BE2C (cell line): ENCODE measurements at places on chromosomes 6 and 20.

GRCh38 chr6:33610067-33610466 lies 11.1 kb upstream of the ITPR3 start:
- DNase-seq: no peak

GRCh38 chr6:125821825-125822281 lies 31.1 kb downstream of the NCOA7 start:
- DNase-seq: peak; percentile 68

DNA sequence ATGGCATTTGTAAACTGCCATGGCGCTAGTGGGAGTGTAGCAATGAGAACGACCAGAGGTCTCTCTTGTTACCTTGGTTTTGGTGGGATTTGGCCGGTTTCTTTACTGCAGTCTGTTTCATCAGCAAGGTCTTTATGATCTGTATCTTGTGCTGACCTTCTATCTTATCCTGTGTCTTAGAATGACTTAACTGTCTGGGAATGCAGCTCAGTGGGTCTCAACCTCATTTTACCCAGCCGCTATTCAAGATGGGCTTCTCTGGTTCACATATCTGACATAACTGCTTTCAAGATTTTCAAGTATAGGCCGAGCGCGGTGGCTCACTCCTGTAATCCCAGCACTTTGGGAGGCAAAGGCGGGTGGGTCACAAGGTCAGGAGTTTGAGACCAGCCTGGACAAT lies 1.9 kb upstream of the SFT2D1 start:
- no peak for DNase-seq

DNA sequence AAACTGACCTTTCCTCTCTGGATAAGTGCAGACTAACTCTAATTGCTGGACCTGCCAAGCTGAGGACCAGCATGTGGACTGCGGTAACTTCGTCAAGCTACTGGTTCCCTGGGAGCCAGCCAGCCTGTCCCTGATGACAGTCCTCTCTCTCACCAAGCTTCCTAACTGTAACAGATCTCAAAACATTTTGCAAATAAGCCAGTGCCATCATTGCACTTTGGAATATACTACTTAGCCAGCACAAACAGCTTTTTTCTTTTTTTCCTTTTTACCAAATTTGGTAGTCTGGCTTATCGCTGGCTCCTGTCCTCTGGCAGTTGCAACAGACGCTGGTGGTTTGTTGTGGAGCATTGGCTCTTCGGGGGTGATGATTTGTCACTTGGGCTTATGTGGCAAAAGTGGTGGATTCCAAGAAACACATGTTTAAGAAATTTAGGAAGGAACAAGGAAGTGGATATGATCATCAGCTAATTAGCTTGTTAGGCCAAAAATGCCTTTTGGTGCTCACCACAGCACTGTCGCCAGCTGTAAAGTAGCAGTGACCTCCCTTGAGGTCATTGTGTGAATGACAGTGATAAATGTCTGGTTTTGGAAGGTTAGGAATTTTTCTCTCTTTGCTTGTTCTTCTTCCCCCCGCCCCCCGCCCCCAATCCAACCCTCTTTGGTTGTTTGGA lies 171.7 kb downstream of the CLIC5 start:
- no peak for DNase-seq

DNA sequence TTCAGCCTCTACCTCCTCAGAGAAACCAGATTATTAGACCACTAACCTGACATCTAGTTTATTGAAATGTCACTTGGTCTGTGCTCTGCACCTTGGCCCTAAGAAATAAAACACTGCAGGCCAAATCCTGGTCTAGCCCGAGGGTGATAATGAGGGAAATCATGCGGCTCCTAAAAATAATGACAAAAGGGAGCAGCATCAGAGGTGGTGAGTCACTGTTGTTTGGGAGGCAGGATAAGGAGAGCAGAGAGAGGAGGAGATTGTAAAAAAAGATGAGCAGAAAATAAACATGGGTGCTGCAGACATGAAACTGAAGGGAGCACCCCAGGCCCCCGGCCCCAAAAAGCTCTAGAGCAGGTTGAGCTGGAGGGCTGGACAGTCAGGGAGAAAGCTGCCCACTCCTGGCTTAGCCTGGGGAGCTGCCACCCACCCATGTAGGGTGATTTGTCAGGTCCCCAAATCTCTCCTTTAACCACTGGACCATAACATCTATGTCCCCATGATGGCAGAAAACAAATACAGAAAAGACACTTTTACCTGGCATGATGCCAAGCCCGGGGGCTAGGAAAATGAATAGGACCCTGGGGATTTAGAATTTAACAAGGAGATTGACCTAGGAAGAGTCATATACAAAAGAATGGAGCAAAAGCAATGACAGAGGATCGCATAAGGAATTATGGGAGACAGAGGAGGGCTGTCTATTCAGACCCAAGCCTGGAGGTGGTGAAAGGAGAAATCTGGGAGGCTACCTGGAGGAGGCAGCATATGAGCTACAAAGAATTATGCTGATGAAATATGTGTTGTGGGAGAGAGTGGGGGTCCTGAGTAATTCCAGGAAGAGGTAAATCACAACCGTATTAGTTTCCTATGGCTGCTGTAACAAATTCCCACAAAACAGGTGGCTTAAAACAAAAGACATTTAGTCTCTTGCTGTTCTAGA lies 103.7 kb downstream of the SNAP25 start:
- peak; percentile 22 for DNase-seq

- DNase-seq: peak; percentile 29
Measured at GRCh38 chr20:31543966-31544598, 29.8 kb downstream of the HM13 start.

DNA sequence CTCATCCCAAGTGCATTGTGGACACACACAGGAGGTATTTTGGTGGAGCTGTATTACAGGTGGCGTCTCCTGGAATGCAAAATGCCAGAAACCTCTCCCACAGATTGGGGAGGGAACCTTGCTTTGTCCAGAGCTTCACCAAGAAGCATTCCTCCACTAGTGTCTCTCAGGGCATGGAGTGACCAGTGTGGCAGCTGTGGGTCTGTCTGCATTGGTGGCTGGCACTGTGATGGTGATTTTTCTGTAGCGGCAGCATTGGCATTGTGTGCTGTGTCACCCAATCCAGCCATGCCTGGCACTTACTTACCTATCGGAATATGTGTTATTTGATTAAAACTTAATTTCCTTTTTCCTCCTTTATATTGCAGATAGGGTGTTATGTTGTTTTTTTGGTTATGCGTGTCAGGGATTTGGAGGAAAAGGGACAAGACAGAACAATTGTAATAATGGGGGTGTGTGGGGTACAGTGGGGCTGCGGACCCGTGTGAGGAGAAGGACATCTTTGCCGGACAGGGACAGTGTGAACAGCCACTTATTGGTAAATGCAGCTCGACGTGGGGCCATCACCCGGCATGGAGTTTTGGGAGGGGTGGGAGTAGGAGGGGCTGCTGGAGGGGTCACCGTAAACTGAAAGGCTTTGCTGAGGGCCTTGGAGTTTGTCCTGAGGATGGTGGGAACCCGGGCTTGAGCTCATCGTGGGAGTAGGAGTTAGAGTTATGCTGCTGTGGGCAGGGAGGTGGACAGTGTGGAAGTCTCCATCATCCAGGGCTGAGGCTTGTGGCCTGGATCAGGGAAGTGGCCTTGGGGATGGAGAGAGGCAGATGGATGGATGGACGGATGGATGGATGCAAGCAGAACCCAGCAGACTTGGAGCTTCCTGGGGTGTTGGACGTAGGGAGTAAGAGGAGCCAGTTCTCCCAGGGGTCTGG lies 105.0 kb downstream of the SYCP2 start:
- no peak for DNase-seq

DNA sequence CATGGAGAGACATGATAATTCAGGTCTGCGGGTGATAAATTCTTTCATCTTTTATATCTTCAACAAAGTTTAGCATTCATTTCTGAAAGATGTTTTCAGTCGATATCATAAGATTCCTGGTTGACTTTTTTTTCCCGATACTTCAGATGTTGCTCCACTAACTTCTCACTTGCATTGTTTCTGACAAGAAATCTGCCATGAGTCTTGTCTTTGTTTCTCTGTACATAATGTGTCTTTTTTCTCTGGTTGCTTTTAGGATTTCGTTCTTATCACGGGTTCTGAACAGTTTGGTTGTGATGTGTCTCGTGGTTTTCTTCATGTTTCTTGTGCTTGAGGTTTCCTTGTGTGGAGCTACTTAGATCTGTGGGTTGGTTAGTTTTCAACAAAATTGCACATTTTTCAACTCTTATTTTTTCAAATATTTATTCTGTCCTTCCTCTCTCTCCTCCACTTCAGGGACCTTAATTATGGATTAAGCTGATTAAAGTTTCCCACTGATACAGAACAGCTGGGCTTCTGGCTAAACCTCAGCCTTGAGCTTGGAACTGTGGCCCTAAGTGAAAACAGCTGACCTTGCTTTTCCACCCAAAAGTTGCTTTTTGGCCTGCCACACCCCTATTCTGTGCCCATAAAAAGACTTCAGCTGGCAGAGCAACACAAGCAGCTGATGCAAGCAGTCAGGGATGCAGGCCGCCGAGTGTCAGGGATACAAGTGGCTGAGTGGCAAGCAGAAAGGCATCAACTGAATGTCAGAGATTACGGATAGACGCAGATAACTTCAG lies 97.9 kb upstream of the SNX9 start:
- DNase-seq: no peak

GRCh38 chr6:166360243-166361076 lies 18.1 kb upstream of the SFT2D1 start:
- DNase-seq: peak; percentile 79

DNA sequence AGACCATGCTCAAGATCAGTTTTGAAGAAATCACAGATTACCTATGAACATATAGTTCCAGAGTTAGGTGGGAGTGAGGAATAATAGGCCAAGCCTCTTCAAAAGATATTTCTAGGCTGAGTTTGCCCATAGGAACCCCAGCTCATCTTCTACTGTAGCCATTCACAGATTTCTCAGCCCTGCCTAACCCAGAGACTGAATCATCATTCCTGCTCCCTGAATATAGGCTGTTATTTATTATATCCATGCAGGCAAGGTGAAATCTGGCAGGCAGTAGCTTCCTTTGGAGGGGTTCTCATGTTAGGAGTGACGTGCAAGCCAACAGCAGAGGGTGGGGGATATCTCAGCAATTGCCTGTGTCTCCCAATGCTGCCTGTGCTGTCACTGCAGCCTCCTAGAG lies 25.6 kb upstream of the ADGRF4 start:
- DNase-seq: no peak

DNA sequence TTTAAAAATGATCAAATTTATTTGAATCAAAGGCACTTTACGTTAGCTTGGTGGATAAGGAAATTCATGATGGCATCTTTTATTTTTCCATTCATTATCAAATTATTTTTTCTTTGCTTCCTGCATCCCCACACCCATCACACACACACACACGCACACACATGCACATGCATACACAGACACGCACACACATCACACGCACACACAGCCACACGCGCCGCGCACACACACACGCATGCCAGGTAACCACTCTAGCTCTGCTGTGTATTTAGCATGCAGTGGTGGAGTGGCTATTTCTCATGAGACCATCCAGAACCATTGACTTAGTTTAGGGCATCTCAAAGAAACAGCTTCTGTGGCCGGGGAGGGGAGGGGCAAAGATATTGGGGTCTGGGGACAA lies 47.0 kb downstream of the GNAS start:
- no peak for DNase-seq

- peak; percentile 42 for DNase-seq
Measured at GRCh38 chr6:149864578-149865535, 698 bp upstream of the LRP11 start.

GRCh38 chr6:43630980-43631619 lies 2.0 kb upstream of the GTPBP2 start:
- no peak for DNase-seq

GRCh38 chr6:24408719-24409410 lies 6.1 kb downstream of the MRS2 start:
- DNase-seq: no peak

DNA sequence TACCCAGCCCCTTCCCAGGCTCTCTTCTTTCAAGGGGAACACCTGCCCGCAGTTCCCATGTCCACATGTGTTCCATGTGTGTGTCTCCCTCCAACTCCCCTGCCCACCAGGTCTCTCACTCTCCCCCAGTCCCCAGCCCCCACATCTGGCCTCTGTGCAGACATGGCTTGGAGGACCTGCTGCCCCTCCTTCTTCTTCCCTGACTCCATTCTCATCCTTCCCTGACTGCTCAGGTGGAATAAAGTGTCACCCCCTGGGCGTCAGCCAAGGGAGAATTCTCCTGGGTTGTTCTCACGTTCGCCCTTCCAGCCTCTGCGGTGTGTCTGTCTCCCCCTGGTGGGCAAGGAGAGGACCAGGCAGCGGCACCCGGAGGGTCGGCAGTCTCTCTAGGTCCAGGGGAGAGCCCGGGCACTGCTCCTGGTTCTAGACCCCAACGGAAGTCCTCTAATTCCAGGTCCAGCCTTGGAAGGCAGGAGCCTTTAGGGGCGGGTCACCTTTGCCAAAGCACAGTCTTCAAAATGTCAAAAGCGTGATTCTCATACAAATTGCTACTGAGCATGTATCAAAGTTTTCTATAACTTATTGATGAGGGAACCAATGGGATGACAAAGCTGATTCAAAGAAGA lies 50.5 kb downstream of the EBF4 start:
- peak; percentile 71 for DNase-seq

GRCh38 chr6:140192018-140192417 lies 817.6 kb upstream of the CITED2 start:
- no peak for DNase-seq
